ENCODE measurements at places on chromosomes 12 and 14. TPM values are rescaled to one million over a fixed set of nuclear protein-coding genes. Genes with fewer than 3 reads are reported as not detected.

DNA sequence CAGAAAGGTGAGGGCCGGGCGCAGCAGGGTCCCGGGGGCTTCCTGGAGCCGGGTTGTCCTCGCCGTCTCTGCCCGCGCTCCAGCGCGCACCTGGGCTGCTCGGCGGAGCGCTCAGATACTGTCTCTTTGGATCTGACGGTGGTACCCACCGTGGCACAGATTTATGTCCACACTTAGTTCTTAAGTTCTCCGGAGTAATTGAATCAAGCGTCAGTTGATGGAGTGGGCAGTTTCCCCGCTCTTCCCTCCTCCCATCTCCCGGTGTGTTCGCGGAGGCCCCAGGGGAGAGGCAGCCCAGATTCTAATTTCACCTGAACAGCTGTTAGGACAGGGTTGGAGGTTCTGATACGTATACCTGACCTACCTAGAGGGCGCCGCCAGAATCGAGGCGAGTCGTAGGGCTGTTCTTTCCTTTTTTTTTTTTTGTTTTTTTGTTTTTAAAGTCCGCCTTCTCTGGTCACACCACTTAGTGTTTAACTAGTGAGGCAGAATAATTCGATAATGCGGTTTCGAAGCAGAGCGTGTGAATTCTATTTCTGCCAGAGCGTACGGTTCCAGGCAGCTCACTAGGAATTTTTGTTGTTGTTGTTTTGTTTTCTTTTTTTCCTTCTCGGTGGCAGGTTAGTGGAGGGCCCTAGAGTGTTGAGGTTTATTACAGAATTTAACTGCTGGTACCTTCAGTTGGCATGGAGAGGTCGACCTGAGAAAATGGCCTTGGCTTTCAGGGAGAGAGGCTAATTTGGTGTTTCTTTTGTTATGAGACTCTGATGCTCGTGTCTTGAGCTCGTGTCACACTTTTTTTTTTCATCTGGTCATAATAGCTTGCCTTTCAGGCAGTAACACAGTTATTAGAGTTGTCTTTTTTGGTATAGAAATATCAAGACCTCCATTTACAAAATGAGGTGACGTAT lies 22.3 kb upstream of the GNS start:
- DNase-seq = no peak

GRCh38 chr14:53979747-53980642 lies 23.4 kb upstream of the BMP4 start:
- DNase-seq = no peak

GRCh38 chr14:62143245-62143644 lies 381.0 kb downstream of the SNAPC1 start:
- no peak for DNase-seq

DNA sequence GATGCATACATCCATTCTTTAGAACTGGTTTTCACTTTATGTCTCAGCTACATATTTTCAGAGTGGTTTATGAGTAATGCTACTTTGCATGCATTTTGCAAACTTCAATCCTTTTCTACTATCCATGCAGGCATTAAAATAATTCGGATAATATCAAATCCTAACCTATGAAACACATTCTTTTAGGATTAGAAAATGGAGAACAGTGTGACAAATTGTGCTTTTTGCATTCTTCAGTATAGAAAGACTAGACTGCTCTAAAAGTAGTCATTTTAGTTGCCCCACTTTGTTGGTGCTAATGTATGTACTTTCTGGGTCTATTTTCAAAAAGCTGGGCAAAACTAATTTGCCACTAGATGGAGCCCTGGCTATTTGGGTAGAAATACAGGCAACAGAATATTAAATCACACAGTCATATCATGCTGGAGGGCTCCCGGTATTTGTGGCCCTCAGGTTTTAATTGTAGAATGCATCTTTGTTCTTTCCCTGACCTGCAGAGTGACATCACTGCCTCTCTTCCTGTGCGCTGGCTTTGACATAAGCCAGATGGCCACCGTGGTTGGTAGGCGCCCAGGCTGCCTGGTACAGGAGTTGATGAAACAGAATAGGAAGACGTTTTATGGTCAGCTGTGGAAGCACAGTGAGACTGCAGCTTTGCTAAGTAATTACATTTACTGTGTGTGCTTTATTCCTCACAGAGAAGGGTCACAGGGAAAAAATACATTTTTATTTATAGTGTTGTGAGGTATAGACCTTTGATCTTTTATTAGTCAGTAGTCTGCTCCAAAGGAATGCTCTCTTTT lies 28.1 kb downstream of the MSRB3 start:
- no peak for DNase-seq

DNA sequence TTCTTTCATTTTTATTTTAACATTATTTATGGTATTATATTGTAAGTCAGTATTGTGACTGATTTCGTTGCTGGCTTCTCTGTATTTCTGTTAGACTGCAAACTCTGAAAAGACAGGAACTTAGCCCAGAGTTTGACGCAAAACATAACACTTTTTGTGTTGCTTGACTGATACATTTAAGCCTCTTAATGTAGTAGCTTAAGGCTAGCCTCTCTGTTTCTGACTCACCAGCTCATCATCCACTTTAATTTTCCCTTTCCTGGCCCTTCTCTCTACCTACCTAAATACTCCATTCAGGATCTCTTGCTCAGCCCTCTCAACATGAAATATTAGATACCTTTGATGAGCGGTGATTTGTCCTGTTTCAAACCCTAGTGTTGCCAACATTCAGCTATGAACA lies 420.6 kb downstream of the LRFN5 start:
- no peak for DNase-seq

DNA sequence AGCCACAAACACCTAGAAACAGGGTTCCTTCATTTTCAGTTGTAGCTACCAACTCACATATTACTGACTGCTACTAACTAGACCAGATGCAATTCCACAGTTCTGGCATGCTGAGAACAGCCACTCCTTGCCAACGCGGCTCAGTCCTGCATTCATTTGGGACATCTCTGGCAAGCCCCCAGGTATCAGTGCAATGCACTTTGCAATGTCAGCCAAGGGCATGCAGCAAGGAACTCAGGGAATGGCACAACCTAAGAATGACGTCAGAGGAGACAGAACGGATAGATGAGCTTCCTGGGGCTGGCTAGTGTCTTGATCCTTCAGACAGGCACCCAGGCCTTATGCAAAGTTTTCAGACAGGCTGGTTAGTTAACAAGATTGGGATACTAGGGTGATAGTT lies 29.6 kb downstream of the MAP3K9 start:
- no peak for DNase-seq

Gene CYP27B1
- 0.42 TPM for total RNA-seq

Gene CELA1
- 0.09 TPM for total RNA-seq

Gene TPPP2
- total RNA-seq = not detected

Gene FZD10
- 0.57 TPM for total RNA-seq

Gene SEL1L
- total RNA-seq = 22.1 TPM

Gene CTSG
- 19.9 TPM for total RNA-seq

Gene FBLN5
- 32.2 TPM for total RNA-seq

Gene C12orf60
- total RNA-seq = 1.4 TPM

Measured in thymus (tissue), 14 donors.